Fibroblast of skin of right quadriceps (primary cell): ENCODE measurements at places on chromosomes 5 and 9.

- DNase-seq = no peak
These were observed 276.8 kb downstream of the MCTP1 start for GRCh38 chr5:95007921-95008597.

GRCh38 chr9:4671737-4672136, 5.5 kb upstream of the SPATA6L start:
- DNase-seq = no peak

DNA sequence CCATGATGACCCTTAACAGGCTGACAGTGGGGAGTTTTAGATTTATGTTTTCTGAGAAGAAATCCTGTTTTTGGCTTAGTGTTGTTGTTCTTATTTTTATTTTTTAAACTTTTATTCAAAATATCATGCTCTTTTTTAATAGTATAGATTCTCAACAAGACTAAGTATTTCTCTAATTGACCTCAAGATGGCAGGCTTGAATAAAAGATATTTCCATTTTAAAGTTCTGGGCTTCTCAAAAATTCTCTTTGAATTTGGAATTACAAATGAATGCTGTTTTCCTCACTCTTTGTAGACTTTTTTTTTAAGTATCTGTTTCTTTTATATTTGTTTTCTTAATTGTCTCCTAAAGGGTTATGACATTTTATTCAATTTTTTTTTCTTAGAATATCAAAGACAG, 50.0 kb upstream of the SH3GL2 start:
- peak; percentile 5 for DNase-seq

GRCh38 chr5:96048763-96049162, 87.1 kb upstream of the ELL2 start:
- DNase-seq = no peak

- DNase-seq = peak; percentile 93
These were observed 43.3 kb upstream of the NCS1 start for GRCh38 chr9:130128733-130129431.

GRCh38 chr5:125313555-125313954, 567.1 kb upstream of the ZNF608 start:
- DNase-seq = no peak

DNA sequence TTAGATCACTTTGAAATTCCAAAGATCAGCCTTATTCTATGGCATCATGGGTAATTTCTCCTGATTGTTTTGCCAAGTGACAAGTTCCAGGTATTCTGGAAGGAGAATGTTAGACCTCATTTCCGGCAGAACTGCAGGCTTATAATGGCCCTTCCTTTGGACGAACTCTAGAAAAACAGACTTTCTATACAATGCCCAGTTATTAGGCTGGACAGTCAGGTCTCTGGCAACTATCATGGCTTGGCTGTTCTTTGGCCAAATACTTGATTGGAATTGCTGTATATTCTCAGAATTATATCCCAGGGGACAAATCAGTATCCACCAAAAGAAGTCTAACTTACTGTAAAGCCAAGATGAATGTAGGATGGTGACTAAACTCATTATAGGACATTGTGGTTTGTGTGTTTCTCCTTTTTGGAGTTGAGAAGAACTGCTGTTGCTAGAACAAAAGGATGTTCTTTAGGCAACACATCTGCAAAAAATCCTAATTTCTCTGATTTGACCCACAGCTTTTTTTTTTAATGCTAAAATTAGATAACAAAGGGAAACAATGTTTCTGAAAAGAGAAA, 69.0 kb downstream of the ADAMTSL1 start:
- peak; percentile 85 for DNase-seq

DNA sequence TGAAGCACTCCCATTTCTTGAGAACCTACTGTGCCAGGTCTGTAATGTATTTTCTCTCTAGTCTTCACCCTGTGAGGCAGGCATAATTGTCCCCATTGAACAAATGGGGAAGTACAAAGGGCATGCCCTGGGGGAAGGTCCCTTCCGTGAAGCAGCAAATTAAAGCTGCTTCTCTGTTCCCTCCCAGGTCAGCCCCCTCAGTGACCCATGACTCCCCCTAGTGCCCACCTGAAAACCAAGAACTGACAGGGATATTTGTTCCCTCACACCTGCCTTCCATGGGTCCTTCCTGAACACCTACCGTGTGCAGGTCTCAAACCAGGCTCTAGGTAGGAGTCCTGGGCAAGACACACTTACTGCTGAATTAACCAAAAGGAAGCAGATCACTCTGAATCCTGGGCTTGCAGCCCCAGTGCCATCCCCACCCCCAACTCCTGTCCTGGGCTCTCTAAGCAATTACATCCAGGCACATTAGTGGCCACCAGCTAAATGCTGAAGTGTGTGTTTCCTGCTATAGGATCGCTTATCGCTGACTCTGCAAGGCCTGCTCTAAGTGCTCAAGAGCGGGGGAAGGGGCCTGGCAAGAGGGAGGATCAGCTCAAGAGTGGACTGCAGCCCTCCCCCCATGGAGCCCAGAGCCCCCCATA, 254.8 kb downstream of the CDK5RAP2 start:
- no peak for DNase-seq

- no peak for DNase-seq
These were observed at the start of gene SLC35D2 for GRCh38 chr9:96383165-96383942. SLC35D2 (minus strand) TSS chr9:96383711; CDS start chr9:96383634, 77 bp downstream.

- no peak for DNase-seq
These were observed 4.6 kb downstream of the CEL start for GRCh38 chr9:133066181-133066983.

DNA sequence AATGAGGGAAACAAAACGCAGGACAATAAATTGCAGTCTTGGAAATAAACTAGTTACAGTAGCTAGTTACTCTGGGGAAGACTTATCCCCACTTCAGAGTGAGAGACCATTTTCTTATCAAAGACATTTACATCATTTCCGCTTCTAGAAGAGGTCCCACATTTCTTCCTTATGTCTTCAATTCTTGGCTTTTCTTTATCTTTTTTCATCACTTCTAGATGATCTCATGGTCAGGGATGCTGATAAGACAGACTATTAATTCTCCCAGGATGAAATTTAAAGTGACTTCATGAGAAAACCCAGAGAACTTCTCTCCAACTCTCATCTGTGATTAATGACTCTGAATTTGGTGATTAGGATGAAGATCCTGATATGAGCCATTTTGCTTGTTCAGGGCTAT, 229.1 kb downstream of the MTRR start:
- no peak for DNase-seq

GRCh38 chr5:180815293-180815917, 12.8 kb upstream of the MGAT1 start:
- no peak for DNase-seq

DNA sequence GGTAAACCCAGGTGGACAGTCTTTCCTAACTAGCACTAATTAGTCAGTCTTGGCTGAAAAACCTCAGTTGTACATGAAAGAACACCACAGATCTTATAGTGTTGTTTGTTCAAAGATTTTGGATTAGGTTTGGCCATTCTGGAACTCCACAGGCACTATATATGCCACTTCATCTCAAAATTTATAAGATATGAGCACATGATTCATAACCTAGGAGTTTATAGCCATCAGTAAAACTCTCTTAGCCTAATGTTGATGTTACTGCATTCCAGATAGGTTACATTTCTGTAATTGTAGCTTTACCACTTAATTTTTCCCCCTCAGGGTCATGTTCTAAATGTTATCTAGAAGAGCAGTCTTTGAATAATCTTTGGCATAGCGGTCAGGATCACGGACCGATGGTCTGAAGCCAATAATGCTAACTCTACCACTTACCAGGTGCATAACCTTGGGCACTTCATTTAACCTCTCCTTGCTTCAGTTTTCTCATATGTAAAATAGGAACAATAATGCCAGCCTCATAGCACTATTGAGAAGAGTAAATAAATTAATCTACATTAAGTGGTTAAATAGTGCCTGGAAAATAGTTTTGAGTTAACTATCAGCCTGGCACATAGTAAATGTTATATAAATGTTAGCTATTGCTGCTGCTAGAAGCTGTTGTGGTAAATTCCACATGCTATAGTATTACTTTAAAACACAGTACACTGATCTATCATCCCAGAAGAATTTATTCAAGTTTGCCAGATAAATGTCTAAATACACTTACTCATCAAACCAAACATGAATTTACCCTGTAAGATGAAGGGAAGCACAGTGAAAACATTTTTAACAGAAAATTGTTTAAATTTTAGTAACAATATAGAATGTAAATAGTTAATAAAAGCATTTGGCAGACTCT, 743.9 kb downstream of the NR2F1-AS1 start:
- DNase-seq = peak; percentile 78

- DNase-seq = peak; percentile 97
These were observed 75.4 kb downstream of the BNC2 start for GRCh38 chr9:16794871-16795639.

DNA sequence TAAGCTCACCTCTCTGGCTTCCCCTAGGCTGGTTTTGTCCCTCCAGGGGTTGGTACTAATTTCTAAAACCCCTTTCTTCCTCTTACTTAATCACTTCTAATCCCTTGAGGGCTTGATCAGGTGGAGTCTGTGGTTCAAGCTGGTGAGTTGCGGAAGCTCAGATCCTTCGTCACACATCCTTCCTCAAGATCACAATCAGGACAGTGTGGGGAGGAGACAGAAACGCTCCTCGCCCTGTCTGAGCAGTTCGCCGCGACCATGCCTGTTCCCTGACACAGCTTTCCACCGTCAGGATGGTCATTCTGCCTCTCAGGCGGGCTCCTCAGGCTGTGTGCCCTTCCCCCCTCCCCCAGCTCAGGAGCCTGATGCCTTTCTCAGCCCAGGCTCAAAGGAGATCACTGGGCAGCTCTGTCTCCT, 24.3 kb downstream of the CPLX2 start:
- no peak for DNase-seq
